ELF-1 (cell line): ENCODE measurements at places on chromosomes 6 and 20.

- DNase-seq: peak; percentile 51
These were observed 551.2 kb downstream of the QKI start for GRCh38 chr6:163965426-163966348.

- DNase-seq: no peak
These were observed 7.0 kb upstream of the NINL start for GRCh38 chr20:25592135-25592852.

DNA sequence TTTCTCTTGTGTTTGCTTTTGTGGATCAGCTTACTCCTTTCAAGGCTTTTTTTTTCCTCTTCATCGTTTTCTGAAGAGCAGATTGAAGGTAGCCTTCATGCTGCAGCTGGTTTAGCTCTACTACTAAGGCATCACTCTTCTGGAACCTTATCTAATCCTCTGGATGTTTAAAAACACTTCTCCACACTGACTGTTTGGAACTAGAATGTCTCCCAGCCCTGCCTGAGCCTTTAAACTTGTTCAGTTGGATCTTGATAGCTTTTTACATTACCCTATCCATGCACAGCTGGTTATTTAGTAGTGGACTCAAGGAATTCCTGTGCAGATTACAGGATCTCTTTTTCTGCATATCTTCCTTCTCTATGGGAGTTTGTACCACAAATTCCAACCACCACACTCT lies 108.9 kb upstream of the ASCC3 start:
- no peak for DNase-seq

- no peak for DNase-seq
These were observed 495.0 kb upstream of the NRSN1 start for GRCh38 chr6:23630726-23631635.

- DNase-seq: no peak
These were observed 656.6 kb upstream of the MMS22L start for GRCh38 chr6:97939440-97940168.

DNA sequence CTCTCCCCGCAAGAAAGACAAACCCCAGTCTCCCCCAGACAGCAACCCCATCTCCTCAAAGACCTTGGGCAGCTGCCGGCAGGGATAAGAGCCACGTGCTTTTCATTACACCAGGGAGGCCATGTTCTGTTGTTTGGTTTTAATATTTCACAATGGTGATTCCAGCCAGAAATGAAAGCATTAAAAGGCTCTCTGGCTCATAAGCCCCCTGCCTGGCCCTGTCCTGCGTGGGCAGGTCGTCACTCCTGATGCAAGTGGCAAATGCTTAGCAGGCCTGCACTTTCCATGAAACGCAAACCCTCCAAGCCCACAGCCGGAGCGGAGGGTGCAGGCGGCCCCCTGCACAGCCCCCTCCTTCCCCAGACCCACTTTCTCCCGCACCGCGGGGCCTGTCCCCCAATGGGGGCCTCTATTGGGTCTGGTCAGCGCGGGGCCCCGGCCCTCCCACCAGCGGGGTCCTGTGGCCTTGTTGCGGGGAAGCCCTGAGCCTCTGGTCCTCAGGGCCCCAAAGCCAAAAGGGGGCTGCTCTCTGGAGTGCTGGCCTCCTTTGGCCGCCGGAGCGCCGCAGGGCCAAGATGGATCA lies 77.2 kb downstream of the TMEM242 start:
- DNase-seq: no peak

- no peak for DNase-seq
These were observed 457.0 kb downstream of the EPM2A start for GRCh38 chr6:145278163-145278807.

DNA sequence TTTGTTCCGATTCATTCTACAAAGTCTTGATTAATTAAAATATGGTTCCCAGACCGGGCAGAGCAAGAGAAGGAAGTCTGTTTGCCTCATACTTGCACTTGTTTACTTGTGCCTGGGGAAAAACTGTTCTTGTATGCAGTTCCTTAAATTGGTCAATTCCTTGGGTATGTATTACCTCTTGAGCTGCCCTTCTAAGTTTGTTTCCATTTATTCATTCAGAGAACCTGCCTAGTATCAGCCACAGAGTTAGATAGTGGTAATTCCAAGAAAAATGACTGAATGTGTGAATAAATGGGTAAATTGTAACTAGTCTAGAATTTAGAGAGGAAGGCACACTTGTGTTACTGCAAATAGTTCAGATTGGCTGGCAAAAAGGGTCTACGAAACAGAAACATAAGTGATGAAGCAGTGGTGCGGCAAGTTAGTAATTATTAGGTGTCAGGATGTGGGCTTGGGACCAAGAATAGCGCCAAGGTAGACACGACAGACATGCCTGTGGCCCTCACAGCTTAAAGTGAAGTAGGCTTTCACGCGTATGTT lies 525 bp upstream of the MAK start:
- no peak for DNase-seq
